ENCODE measurements at places on chromosomes 1 and 21. TPM values are rescaled to one million over a fixed set of nuclear protein-coding genes. Genes with fewer than 3 reads are reported as not detected.

- DNase-seq: no peak
Measured at GRCh38 chr21:39633770-39634181, 21.0 kb downstream of the B3GALT5 start.

Gene HSD11B1
- not detected for total RNA-seq

- no peak for DNase-seq
Measured at GRCh38 chr1:24694380-24694843, 50.8 kb upstream of the CLIC4 start.

Gene FCRL6
- not detected for total RNA-seq

DNA sequence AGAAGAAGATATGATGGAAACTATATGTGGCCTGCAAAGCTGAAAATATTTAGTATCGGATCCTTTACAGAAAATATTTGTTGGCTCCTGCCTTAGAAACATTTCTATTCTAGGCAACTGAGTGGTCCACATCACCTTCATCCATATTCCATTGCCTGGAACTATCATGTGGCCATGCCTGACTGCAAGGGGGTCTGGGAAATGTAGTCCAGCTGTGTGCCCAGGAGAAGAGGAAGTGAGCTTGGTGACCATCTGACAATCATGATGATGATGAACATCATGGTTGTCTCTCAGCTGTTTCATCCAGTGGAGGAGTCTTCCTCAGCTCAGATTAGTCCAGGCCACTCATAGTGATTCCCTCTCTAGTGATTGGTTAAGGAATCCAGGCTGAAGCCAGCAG, 61.8 kb upstream of the IFNLR1 start:
- no peak for DNase-seq

DNA sequence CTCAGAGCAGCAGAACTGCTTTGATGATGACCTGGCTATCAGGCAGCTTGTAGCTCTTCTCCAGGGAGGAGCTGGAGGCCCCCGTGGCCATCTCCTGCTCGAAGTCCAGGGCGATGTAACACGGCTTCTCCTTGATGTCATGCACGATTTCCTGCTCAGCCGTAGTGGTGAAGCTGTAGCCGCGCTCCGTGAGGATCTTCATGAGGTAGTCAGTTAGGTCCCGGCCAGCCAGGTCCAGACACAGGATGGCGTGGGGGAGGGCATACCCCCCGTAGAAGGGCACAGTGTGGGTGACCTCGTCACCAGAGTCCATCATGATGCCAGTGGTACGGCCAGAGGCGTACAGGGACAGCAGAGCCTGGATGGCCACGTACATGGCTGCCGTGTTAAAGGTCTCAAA, 18.3 kb upstream of the TP53BP2 start:
- no peak for DNase-seq

- no peak for DNase-seq
Measured at GRCh38 chr1:218996362-218996761, 177.3 kb upstream of the LYPLAL1 start.

DNA sequence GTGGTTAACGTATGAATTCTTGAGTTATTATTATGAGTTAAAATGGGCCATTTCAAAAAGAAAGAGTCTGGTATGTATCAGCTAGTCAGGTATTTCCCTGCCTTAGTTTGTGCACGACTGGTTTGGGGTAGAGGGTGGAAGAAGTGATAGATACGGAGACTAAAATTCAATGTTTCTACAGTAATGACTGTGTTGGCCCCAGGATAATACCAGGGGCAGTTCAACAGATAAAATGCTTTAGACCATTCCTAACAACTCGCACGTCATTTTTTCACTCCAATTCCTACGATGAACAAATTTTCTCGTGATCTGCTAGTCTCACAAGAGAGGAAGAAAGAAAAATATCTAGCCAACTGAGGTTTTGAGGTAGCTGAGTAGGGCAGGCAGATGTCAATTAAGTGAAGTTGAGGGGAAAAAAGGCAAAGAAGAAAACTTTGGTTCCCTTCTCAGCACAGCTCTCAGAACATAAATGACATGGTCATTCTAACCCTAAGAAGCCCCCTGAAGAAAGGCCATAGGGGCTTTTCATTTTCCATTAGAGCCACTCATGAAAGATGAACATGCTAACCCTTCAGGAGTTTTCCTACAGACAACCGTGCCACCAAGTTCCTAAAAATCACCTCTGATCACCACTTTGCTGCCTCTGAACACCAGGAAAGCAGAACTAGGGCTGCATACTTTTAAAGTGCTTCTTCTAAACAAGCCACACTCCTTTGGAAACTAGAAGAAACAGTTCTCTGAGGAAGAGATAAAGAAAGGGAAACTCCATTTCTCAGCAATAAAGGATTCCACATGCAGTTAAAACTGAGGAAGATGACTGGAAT, 5.6 kb downstream of the MCOLN2 start:
- DNase-seq: no peak

- peak; percentile 67 for DNase-seq
Measured at GRCh38 chr1:215568299-215568692, 1.2 kb downstream of the KCTD3 start.

DNA sequence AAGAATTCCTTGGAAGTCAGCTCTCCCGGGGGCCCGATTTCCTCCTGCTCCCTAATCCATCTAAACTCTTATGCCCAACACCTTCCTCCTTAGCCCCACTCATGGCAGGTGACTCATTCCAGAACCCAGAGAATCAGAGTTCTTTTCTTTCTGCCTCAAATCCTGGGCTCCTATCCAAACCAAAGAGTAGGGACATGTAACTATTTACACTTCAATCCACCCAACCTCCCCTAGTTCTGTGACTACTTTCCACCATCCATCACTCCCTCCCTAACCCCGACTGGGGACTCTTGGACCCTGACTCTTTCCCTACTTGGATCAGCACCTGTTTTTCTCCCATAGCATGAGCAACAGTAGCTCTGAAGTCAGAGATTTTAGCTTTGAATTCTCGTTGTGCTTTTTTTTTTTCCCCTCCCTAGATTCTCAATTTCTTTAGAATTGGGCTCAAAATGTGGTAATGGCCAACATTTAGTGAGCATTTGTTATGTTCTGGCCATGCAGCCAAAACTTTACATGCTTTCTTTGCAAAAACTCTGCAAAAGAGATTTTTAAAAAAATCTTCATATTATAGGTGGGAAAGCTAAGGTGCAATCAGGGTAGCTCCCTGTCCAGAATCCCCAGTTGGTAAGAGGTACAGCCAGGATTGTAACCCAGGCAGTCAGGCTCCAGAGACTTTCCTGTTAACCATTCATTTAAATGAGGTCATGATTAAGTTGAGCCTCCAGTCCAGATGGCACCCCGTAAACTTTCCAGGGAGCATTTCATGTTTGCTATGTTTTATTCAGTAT, 7.5 kb upstream of the CYP4A11 start:
- no peak for DNase-seq

DNA sequence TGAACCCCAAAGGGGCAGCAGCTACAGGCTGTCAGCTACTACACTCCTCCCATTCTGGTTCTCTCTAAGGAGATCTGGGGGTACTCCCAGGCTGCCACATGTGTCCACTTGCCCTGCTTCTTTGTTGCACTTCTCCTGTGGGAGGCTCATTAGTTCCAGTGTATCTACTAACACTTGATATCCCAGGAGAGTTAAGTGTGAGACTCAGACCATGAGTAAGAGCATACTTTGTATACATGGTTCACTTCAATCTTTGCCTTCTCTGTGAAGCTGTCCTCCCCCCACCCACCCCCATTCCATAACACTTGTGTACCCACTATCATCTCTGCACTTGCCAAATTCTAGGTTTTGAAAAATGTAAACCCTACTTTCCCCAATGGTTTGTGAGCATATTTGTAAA, 34.9 kb upstream of the GADD45A start:
- no peak for DNase-seq

Gene TFF2
- total RNA-seq: not detected

DNA sequence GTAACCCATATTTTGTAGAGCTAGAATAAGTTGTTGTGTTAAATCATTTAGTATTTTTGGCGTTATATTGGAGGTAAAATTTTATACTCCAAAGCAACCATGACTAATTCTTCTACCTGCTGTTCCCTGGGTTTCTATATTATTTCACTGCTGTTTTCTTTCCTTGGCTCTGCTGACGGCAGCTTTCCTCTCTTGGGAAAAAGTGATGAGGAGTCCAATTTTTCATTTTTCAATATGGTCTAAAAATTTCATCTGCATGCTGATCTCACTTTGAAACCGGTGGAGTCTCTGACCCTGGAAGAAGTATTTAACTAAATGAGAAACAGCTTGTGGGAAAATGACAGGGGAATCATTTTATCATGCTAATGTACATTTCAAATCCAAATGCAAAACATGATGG, 110.2 kb downstream of the IFI44 start:
- DNase-seq: no peak

Gene SPRR2B
- total RNA-seq: not detected

GRCh38 chr1:175757381-175758015, 14.1 kb upstream of the TNR start:
- DNase-seq: no peak

Gene SON
- 90.8 TPM for total RNA-seq

DNA sequence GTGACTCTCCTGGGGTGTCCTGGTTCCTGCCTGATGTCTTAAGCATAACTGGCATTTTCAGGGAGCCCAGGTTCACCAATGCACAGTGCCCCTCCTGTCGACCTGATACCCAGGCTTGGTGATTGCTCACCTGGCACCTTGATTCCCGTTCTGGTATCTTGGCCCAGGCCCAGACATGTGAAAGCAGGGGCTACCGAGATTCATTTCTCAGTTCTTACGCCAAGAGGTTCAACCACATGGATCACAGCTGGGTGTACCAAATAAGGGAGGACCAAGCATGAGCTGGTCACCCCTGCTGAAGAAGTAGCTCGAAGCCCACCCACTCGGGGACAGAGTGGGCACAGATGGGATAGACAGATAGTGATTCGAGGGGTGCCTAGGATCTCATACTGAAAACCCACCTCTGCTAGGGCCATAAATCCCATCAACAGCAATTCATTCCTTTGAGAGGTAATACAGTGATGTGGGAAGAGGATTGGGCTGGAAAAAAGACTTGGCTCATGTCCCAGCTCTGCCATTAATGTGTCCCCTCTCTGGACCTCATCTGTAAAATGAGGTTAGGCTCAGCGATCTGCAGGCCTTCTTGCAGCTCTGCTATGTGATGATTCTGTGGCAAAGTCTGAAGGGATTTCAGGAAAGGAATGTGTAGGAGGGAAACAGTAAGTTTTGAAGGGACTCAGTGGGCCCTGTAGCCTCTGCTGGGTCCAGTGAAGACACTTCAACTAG, 2.7 kb downstream of the EPHX1 start:
- peak; percentile 17 for DNase-seq

- peak; percentile 82 for DNase-seq
Measured at GRCh38 chr21:37855647-37856625, 60.3 kb downstream of the KCNJ6 start.

GRCh38 chr1:29094954-29095353, 28.7 kb downstream of the TMEM200B start:
- DNase-seq: no peak

GRCh38 chr1:201542309-201543035, 3.5 kb downstream of the NAV1 start:
- DNase-seq: no peak

Gene INSRR
- total RNA-seq: not detected

DNA sequence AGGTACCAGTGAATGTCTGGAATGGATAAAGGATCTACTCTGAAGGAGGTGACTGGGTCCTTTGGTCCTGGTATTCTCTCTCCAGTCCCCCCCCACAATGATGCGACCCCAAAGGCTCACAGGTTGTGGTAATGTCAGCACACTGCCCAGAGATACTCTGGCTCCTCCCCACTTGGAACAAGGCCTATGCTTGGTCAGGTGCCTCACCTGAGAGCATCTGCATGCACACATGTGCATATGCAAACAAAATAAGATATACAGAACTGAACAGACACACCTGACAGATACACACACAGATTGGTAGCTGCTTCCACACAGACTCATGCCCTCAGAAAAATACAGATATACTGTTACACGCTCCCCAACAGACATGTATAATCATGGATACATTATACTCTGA, 33.5 kb downstream of the DMAP1 start:
- DNase-seq: no peak

DNA sequence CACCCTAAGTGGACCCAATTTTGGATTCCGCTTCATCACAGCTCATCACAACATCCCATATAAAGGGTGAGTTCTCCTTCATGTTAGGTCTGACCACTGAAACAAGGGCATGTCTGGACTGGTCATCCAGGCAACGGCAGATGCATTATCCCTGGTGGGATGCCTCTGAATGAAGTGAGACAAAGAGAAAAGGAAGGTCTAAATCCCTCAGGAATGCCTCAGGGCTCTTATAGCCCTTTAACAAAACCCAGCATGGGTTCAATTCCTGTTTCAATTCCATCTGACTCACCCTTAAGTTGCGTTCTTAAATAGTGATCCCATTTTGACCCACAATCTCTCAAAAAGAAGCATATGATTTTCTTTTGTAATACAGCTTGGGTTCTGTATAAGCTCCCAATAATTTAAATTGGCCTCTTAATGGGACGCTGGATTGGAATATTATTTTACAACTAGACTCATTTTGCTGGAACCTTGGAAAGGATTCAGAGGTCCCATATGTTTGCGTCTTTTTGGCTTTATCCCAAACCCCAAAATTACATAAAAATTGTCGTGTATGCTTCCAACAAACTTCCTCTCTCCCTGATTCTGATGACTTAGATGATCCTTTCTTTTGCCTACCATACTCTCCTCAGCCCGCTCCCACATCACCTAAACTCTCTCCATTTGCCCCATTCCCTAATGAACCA, 287.4 kb upstream of the ZP4 start:
- DNase-seq: no peak

All from G401 (cell line).